ENCODE measurements at places on chromosomes 12 and 14.

- no peak for DNase-seq
Measured at GRCh38 chr14:97788364-97788763, 991.2 kb downstream of the VRK1 start.

DNA sequence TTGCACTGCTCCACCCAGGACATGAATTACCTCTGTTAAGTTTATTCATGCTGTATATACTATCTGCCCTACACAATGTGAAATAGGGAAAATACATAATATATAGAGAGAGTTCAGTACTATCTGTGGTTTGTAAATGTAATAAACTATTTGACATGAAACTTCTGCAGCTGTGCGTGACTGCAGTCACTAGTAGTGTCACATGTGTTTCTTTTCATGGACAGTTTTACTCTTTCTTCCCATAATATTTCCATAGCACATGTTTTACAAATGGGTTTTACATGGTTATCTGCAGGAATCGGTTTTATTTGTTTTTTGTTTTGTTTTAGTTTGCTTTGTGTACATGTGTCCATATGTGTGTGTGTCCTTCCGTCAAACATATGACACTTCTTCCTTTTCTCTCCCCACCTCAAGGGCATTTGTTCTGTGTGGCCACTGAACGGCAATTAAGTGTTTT lies 1644.1 kb upstream of the FLRT2 start:
- no peak for DNase-seq

DNA sequence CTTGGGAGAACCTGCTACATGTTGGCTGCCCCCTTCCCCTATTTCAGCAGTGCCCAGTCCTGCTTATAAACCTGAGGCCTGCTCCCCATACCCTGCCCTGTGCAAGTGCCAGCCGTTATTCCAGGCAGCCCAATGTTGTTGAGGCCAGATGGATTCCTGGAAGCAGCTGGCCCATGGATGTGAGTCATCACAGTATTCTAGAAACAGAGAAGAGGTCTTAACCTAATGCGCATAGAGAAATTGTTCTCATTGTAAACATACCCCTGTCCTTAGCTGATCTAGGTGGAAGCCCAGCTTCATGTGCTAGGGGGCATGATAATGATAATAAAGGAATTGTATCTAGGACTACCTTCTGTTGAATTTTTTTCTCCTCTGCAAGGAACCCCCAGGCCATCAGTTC lies 69.7 kb downstream of the TSPAN11 start:
- DNase-seq = no peak

GRCh38 chr12:5498076-5498475 lies 66.2 kb downstream of the NTF3 start:
- no peak for DNase-seq

- no peak for DNase-seq
Measured at GRCh38 chr12:24240707-24241106, 291.2 kb upstream of the SOX5 start.

GRCh38 chr12:116259800-116260577 lies 17.5 kb downstream of the MED13L start:
- DNase-seq = no peak

All from stimulated activated CD8-positive, alpha-beta memory T cell treated with anti-CD3 and anti-CD28 coated beads, Interleukin-7, amount 100 ng/mL, for 24 hours (primary cell).